Fibroblast of skin of scalp (primary cell): ENCODE measurements at places on chromosomes 12 and 14.

DNA sequence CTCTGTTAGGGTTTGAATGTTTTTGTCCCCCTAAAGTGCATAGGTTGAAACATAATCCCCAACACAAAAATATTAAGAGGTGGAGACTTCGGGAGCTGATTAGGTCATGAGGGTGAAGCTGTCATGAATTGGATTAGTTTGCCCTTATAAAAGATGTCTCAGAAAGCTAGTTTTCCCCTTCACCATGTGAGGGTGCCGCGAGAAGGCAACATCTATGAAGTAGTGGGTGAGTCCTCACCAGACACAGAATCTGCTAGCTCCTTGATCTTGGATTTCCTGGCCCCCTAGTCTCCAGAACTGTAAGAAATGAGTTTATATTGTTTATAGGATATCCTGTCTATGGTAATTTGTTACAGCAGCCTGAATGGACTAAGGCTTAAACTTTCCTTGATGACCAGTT, 301.5 kb upstream of the ATP2B1 start:
- DNase-seq = peak; percentile 14

GRCh38 chr14:77457115-77457521, 283 bp downstream of the VIPAS39 start:
- DNase-seq = no peak

- no peak for DNase-seq
Measured at GRCh38 chr12:59181196-59181777, 261.0 kb upstream of the LRIG3 start.

DNA sequence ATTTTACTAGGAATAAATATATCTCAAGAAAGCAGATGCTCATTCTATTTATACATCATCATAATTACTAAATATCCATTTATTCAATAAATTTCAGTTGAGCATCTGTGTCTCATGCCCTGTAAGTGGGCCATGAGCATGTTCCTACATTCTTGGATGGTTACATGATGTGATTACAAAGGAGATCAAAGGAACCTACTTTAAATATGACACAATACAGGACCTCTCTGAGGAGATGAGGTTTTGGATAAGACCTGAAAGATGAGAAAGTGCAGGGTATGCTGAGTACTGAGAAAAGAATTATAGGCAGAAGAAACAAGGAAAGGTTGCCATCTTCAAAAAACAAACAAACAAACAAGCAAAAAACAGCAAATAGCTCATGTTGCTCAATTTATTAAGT, 105.4 kb upstream of the CNTN1 start:
- DNase-seq = no peak

DNA sequence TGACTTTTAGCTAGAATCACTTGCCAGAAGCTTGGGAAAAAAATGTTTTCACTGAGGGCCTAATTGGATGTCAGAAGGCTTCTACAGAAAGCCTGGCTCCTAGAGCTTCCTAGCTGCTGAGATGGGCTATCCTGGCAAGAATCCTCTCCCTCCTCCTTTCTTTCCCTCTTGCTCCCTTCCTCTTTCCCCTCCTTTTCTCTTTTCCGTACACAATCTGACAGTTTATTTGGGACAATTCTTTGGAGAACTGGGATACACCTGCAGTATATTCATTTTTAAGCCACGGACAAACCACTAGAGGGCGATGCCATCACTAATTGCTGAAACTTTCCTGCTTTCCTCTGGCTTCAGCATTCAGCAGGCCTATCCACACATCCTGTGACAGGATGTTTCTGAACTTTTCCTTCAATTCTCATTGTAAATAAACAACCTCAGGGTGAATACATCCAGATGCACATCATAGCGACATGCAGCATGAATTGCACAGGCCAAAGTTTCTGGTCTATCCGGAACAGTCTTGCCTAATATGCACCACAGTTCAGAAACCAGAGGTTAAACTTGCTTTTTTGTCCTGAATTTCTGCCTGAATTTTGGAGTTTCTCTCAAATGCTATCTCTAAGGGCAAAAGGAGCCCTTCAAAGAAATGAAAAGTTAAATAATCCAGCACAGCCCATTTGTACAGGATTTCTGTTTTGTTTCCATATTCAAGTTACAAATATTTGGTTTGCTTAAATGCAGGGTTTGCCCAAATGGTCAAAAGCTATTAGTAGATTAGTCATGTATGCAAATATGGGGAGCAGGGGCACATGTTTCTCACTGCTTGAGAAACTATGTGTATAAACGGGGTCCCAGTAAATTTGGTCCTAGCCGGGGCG, 142.8 kb downstream of the PAWR start:
- peak; percentile 71 for DNase-seq

DNA sequence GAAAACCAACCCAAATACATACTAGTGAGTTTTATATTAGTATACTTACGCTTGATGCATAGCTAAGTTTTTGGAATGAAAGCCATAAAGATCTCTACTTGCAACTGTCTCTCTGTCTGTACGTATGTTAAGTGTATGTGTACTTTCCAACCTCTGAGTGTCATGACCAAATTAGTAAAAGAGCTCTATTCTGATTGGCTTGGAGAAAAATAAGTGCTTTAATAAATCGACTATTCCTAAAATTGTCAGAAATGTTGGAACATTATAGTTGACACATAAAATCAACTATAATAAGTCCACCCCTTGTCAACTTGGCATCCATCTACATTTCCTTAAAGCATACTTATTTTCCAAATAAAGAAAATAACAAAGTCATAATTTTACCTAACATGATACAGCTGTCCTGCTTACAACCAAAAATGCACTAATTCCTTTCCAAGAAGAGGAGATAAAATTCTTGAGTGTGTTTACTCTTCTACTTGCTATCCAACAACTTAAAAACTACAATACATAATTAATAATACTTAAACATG, 507.4 kb upstream of the ATP2B1 start:
- no peak for DNase-seq

DNA sequence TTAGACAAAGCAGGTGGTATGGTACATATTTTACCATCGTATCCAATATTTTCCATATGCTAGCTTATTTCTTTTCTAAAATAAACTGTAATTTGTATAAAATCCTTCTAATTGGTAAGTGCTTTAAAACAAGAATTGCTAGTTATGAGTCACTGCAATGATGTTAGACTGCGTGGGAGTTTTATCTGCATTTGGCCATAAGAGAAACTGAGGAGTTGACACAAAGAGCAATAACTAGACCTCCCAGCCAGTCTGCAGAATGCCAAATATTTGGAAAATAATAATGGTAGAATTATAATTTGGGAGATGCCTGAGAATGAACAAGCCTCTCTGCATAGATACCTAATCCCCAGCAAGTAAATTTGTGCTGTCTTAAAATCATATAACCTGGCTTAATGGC, 61.7 kb upstream of the PTPRR start:
- peak; percentile 47 for DNase-seq

- DNase-seq = no peak
Measured at GRCh38 chr14:30272848-30273832, 285.8 kb upstream of the G2E3 start.

DNA sequence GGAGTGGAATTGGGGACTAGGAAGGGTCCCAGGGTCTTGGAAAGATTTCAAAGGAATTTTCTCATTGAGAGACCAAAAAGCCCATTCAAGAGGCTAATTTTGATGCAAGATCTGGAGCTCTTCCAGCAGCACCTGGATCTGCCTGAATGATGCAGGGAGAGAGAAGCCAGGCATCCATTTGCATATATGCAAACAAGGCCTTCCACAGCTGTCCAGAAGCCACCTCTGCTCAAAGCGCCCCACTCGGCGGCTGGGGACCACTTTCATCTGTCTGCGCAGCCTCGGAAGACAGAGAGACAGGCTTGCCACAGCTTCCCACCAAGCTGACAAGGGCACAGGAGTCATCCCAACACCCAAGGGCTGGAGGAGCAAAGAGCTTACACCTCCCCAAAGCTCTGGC, 295.6 kb downstream of the DPF3 start:
- no peak for DNase-seq

- DNase-seq = no peak
Measured at GRCh38 chr12:34291001-34291400, 268.7 kb downstream of the ALG10 start.

DNA sequence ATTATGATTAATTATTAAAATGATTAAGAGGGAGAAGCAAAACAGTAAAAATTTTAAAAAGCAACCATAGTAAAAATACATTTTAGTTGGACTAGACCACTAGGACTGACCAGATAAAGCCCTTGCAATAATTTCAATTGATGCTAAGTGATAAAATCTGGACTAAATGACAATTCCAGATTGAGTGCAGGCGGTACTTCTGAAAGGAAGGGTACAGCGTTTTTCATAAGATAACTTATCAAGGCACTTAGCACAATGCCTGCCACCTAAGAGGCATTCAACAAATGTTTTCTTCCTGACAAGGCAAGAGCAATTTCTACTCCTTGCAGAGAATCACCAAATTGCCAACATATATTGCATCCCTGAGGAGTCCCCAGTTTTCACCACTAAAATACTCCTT, 37.7 kb upstream of the OAS1 start:
- no peak for DNase-seq
